ENCODE measurements at places on chromosomes 3 and 15.
A peak's percentile ranks its signal among the peaks of the same experiment; 100 is the strongest.

DNA sequence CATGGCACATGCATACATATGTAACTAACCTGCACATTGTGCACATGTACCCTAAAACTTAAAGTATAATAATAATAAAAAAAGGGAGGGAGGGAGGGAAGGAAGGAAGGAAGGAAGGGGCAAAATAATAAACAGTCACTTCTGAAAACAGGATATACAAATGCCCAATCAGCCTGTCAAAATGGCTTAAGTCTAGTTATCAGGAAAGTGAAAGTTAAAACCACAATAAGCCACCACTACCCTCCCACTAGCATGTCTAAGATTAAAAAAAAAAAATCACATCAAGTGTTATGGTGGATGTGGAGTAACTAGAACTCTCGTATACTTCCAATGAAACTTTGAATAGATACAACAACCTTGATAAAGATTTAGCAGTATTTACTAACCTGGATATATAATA, 145.6 kb upstream of the GMNC start:
- no peak for DNase-seq

DNA sequence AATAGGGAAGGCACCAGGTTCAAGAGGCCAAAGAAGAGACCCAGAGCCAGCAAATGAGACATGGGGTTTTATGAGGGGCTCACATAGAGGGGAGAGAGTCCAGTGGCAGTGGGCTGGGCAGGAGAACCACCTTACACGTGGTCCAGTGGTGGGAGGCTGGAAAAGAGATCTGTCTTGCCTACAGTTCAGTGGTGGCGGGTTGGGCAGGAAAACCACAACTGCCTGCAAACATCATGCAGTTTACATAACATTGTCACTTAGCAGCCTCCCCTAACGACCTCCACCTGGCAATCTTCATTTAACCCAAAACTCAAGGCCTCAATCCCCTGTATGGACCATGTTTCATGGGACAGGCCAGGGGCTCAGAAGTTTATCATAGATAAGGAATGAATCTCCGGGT, 29.1 kb downstream of the CRYGS start:
- no peak for DNase-seq

DNA sequence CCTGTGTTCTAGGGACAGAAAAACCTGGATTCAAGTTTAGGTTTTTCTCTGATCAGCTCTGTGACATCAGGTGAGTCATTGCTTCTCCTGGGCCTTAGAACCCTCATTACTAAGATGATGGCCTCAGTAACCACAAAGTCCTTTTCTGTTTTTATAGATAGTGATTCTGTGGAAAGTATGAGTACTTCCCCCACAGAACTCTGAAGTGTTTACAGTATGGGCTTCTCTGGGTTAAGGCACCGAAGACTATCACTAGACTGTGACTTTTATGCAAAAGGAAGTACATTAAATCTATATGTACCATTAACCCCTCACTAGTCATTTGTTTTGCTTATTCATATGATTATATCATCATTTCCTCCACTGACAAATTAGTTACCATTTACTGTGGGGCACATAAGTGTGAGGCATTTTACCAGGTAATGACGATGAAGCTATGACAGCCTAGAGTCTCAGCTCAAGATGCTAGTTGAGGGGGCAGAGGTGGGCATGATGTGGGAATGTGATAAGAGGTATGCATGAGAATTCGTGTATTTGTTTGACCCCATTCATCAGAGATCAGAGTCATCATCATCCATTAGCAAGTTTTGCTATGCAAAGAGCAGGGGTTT, 15.0 kb upstream of the RORA start:
- no peak for DNase-seq

- DNase-seq = no peak
Measured at GRCh38 chr3:178369006-178369405, 167.2 kb upstream of the KCNMB2 start.

DNA sequence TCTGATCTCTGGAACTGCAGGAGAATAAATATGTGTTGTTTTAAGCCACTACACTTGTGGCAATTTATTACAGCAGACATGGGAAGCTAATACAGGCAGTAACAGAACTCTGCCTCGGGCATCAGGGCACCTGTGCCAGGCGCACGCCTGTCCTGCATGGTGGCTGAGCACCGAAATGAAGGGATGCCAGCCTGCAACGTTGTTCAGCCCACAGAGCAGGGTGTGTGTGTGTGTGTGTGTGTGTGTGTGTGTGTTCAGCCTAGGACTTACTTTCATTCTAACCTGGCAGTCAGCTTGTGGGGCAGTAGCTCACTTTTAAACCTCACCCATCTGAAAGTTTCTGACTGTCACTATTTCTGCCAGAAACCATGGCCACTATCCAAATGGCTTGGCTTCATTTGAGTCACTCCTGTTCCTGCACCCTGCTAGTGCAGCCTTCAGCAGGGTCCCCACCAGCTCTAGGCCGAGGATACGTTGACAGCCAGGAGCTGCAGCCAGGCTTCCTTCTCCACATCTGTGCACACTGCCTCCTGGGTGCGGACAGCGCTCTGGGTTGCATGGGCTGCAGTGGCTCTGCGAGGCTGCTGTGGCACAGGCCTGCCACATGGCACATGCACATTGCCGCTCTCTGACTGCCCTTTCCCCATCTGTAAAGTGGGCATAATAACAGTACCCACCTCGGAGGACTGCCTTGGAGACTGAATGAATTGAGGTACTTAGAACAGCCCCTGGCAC, 4.5 kb downstream of the UROC1 start:
- DNase-seq = no peak

GRCh38 chr3:101722394-101723173, 1.8 kb upstream of the CEP97 start:
- DNase-seq = no peak

GRCh38 chr3:168544097-168544957, 448.6 kb upstream of the GOLIM4 start:
- DNase-seq = no peak

DNA sequence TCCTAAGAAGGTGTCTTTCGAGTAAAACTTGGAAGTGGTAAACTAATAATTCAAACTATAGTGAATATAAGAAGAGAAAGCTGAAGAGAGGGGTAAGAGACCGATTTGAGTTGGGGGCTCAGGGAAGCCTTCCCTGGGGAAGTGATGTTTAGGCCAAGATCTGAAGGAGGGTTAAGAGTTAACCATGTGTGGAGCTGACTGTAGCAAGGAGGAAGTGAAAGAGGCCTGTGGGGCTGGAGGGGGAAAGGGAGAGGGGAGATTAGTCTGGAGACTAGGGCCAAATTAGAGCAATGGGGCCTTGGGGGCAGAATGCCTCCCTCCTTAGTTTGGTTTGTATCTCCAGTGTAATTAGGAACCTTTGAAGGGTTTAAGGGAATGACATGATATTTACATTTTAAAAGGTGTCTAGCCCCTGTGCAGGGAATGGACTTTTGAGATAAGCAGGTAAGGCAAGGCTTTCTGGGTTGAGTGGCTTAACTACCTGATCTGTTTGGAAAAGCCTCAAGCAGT, 2.2 kb downstream of the ZNF592 start:
- DNase-seq = no peak

GRCh38 chr3:112572701-112573100, 10.9 kb downstream of the SLC35A5 start:
- DNase-seq = no peak

GRCh38 chr3:110165753-110166152, 828.4 kb upstream of the DPPA4 start:
- no peak for DNase-seq

GRCh38 chr15:88800026-88800425, 3.2 kb upstream of the ACAN start:
- peak; percentile 34 for DNase-seq

DNA sequence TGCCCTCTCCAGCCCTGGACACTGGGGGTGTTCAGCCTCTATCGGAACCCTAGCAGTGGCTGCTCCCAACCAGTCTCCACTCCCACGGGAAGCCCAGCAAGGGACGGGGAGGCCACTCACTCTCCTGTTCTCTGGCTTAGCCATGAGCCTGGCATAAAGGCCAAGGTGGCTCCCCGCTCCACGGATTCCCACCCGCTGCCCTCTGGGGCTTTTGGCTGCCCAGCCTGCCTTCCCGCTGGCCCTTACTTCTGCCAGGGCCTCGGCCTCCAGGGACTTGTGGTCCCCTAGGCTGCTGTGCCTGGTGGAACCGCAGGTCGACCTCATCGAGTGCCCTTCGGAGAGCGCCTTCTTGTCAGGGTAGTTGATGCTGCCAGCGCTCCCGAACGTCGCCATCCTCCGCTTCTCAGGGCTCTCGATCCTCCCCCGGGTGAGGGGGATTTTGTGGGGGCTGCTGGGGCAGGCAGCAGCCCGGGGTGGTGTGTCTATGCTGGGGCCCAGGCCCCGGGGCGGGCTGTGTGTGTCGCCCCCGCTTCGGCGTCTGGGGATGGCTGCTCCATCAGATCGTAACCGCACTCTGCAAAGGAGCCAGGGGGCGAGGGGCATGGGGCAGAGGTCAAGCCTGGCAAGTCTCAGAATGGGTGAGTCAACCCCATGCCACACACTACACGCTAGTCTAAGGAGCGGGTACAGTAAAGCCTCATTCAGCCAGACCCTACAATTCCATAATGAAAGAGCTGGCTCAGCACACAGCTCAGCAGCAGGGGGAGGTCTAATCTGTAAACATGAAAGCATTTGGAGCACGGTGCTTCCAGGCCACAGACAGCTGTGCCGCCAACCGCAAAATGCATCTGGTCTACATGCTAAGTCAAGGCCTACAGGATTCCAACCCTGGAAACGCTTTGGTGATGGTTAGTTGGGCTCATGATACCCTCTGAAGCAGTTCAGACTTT, 27.3 kb upstream of the RAD18 start:
- peak; percentile 8 for DNase-seq

- no peak for DNase-seq
Measured at GRCh38 chr15:43913941-43914340, 87.1 kb downstream of the WDR76 start.

GRCh38 chr15:78155355-78155939, 6.3 kb downstream of the IDH3A start:
- DNase-seq = no peak

Data from SW480 (cell line).